AG04449 (cell line): ENCODE measurements at places on chromosomes 1 and 21.

DNA sequence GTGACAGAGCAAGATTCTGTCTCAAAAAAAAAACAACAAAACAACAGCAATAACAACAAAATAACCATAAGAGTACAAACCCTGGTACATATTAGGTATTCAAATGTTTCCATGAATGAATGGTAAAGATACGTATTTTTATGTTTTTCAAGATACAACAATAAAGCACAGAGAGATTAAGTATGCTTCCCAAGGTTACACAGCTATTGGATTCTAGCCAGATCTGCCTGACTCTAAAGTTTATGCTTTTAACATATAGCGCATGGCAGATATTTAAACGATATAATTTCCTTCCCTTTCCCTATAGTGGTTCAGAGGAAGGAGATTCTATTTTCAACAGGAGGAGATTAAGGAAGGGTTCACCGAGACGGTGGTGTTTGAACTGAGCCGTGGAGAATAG lies 25.5 kb downstream of the RNU5D-1 start:
- no peak for DNase-seq

DNA sequence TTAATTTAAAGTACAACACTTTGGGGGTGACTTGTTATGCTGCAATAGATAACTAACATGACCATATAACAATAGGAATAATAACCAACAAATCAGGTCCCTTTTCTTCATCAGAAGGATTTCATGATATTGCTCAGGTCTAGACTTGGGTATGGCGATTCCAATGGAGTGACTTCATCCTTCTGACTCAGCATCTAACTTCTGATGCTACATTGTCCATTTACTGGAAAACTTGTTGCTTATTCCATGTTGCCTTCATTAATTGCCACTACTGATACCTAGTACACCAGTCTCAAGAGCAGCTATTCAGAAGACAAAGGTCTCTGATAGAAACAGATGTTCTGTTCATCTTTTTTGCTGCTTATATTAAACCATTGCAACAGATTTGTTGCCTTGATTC lies 324.3 kb downstream of the TGFB2 start:
- DNase-seq: no peak

DNA sequence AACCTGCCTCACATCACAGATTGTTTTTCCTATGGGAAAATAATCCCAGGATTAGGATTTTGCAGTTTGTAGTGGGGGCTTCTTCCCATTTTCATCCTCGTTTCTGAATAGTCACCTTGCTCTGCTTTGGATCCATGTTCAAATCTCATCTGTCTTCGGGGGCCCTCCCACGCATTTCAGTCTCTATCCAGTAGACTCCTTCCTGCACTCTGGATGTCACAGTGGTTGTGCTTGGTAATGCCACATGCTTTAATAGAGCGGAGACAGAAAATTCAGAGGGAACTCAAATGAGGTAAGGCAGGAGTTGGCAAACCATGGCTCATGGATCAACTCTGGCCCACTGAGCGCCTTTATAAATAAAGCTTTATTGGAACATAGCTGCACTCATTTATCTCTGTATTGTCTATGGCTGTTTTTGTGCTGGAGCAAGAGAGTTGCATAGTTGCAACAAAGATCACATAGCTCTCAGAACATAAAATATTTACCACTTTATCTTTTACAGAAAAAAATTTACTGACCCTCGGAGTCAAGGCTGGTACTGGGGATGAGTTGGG lies 101.0 kb downstream of the SPATA46 start:
- DNase-seq: no peak

DNA sequence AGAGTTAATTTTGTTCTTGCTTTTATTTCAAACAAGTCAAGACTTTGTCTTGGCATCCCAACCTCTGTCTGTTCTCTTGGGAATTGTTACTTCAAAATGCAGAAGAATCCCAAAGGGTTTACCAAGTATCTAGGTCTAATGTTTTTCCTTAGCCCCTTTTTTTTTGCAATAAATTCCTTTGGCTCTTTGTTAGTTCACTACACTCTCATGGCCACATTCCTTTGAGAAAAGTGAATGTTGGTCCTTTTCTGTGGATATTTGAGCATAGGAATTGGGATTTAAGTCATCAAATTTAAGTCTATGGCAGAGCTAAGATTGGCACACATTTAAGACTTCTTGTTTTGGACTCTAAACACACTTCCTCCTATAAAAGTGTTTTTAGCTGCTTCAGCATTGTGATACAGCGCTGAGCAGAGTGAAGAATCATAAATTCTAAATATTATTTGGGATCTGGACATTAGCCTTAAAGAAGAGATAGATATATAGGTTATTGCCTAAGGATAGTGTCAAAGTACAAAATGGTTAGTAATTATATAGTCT lies 1.9 kb downstream of the BTF3L4 start:
- no peak for DNase-seq

DNA sequence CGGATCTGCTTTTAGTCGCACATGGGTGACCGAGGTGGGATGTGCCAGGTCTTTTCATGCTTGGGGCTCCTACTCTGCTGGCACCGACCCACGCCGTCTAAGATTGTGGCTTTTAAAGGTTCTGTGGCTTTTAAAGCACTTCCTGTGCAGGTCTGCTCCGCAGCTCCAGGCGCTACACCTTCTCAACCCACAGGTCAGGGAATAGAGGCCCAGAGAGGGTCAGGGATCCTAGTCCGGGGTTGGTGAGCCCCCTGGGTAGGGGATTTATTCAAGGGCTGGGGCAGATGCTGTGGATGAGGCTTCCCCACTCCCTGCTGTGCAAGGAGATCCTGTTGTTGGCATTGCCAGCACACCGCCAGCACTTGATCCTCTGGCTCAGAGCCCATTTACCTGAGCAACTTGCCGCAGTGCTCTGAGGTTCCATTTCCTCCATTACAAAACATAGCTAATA lies 212.8 kb upstream of the RAB4A start:
- DNase-seq: no peak
